Neuronal stem cell (in vitro differentiated cells): ENCODE measurements at places on chromosomes 5 and 9.

DNA sequence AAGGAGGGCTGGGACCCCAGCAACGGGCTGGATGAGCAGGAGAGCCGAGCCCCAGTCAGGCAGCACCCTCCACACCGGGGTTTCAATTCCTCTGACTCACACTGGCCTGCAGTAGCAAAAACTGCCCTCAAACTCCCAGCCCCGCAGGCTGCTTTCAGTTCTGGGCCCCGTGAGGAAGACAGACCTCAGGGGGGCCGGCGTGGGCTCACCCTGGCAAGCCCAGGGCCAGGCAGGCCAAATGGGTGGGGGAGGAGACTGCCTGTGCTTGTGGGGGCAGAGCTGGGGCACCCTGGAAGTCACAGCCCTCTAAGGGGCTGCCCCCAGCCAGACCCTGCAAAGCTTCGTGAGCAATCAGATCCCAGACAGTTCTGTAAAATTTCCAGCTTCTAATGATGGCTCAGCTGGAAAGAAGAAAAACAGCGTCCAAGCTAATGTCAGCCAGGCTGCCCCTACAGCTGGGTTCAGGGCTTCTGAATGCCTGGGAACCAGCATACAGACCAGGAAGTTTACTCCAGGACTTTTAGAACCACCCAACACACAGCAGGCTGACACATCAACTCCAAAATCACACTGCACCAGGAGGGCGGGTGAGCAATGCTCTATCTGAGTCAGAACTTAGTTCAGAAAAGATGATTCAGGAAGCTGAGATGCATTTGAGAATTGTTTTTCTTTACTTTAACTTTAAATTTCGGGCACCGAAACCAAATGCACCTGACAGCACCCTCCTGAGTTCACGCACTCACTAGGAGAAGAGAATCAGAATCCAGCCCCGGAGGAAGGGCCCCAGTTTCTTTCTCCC, 34.7 kb downstream of the LPCAT1 start:
- DNase-seq, result no peak
- H3K36me3 ChIP-seq, result peaks cover 45% of the 10 kb centered on the region
- H3K4me1 ChIP-seq, result no peaks in the 10 kb centered on the region
- H3K27me3 ChIP-seq, result no peaks in the 10 kb centered on the region
- no peak overlapping the region for H3K27ac ChIP-seq

DNA sequence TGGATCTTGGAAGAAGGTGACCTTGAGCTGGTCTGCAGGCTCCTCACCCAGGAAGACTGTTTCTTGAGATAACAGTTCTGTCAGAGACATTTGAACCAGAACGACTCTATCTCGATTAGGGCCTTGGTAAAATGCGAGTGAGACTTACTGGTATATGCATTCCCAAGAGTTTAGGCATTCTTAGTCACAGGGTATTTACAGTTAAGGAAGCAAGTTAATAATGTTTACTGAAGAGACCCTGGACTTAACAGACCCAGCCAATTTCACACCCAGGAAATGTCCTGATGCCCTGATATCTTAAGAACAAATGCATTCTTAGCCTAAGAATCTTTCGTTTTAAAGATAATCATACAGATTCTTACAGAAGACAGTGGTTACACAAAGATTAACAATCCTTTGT, 1867.2 kb upstream of the C9orf72 start:
- no peaks in the 10 kb centered on the region for H3K27me3 ChIP-seq
- no peaks in the 10 kb centered on the region for H3K36me3 ChIP-seq
- no peak overlapping the region for H3K4me3 ChIP-seq

DNA sequence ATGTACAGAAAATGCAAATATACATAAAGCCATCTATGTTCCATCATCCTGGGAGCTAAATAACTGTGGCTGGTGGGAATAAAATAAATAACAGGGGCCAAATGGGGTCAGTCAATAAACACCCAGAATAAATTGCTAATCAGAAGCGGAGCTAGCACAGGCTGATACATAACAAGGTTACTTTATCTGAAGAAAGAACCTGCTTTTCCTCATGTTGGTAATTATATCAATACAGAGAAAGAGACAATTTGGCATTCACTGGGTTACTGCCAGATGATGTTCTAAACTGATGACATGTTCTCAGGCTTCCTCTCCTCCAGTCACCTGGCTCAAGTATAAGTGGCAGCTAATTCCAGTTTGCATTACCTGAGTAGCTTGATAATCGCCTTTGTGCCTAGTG, 144.9 kb upstream of the CD180 start:
- H3K36me3 ChIP-seq, result no peaks in the 10 kb centered on the region
- H3K27me3 ChIP-seq, result no peaks in the 10 kb centered on the region
- H3K27ac ChIP-seq, result no peak overlapping the region
- DNase-seq, result no peak
- H3K4me3 ChIP-seq, result no peak overlapping the region

DNA sequence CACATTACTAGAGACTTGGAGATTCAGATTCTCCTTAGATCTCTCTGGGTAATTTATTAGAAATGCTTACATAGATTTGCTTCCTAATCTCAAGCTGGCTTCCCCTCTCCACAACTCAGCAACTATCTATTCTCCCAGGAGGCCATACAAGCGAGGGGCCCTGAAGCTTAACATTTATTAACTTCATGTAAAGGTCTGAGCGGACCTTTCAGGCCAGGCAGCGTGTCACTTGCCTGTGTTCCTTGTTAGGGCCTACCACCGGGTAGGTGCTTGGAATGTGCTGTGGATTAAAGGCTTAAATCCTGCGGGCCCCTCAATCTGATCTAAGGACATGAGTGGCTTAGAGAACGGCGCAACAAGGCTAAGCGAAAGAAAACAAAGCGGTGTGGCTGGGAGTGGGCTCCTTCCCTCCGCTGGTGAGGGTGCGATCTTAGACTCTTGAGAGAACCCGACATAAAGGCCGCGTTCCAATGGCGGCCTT, 712 bp upstream of the HSPA4 start:
- peak overlapping the region; percentile 100 for H3K27ac ChIP-seq
- no peaks in the 10 kb centered on the region for H3K36me3 ChIP-seq
- DNase-seq, result no peak
- H3K4me1 ChIP-seq, result no peaks in the 10 kb centered on the region

DNA sequence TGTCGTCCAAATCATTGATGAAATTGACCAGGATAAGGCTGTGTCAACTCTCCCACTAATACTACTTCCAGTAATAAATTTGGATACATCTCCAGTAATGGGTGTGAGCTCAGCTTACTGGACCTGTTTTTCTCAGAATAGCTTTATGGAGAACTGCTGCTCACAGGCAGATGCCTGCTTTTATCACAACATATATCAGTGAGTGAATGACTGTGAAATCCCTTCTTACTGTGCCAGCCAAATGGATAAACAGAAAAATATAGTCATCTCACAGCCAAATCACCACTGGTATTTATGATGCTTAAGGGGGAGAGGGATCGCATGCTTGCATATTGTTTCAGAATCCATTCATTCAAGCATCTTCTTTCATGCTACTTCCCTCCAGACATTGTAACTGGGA, 148.4 kb upstream of the PAPPA start:
- no peaks in the 10 kb centered on the region for H3K27me3 ChIP-seq
- no peak overlapping the region for H3K4me3 ChIP-seq
- no peak for DNase-seq
- no peak overlapping the region for H3K27ac ChIP-seq

- H3K27ac ChIP-seq, result no peak overlapping the region
- H3K4me1 ChIP-seq, result peaks cover 7% of the 10 kb centered on the region
- DNase-seq, result no peak
- no peaks in the 10 kb centered on the region for H3K36me3 ChIP-seq
- peaks cover 20% of the 10 kb centered on the region for H3K27me3 ChIP-seq
These were observed 1635.4 kb upstream of the C9orf72 start for GRCh38 chr9:29208670-29209069.

DNA sequence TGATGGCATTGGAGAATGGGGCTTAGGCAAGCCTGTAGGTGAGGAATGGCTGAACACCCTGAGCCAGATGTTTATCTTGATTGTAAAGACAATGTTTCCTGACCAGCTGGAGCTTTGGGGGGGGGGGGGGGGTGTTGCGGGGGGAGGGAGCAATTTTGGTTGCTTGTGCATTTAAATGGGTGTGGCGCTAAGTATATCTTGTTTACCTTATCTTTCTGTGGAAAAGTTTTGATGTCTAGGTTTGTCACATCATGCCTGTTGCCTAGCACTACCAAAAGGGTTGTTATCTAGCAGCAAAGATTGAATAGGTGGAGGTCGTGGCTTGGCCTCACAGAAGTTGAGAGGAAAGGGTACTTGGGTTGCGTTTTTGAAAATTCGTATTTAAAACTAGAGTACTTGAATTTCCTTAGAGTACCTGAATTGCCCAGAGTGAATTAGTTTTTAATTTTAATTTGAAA, 1.3 kb downstream of the SMAD5 start:
- H3K27ac ChIP-seq, result no peak overlapping the region
- no peaks in the 10 kb centered on the region for H3K27me3 ChIP-seq
- DNase-seq, result no peak
- no peaks in the 10 kb centered on the region for H3K36me3 ChIP-seq
- H3K4me3 ChIP-seq, result peak overlapping the region; percentile 93

DNA sequence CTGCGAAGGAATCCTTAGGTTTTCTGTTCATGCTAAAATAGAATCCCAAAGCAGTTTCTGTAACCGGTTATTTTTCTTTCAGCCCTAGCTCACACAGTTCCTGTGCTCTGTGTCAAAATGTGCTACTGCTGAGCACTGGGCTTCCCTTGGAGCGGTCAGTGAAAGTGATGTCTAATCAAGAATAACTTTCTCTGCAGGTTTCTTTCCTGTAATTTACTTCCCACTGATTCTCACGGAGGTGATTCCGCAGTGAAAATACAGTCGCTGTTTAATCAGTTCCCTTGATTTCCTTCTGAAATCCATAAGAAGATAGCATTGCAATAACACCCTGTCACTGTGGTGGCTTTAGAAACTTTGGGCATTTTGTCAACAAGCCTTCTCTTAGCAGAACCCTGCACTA, 112.0 kb upstream of the ISL1 start:
- no peak overlapping the region for H3K27ac ChIP-seq
- DNase-seq, result no peak
- no peak overlapping the region for H3K4me3 ChIP-seq
- no peaks in the 10 kb centered on the region for H3K27me3 ChIP-seq
- no peaks in the 10 kb centered on the region for H3K36me3 ChIP-seq

GRCh38 chr9:120882935-120883607, 6.1 kb upstream of the PHF19 start:
- H3K36me3 ChIP-seq, result no peaks in the 10 kb centered on the region
- no peak for DNase-seq
- H3K4me1 ChIP-seq, result no peaks in the 10 kb centered on the region
- no peak overlapping the region for H3K27ac ChIP-seq
- no peaks in the 10 kb centered on the region for H3K27me3 ChIP-seq

GRCh38 chr9:38359689-38360385, 32.7 kb upstream of the ALDH1B1 start:
- DNase-seq, result no peak
- no peak overlapping the region for H3K27ac ChIP-seq
- no peaks in the 10 kb centered on the region for H3K27me3 ChIP-seq
- H3K4me3 ChIP-seq, result no peak overlapping the region
- H3K4me1 ChIP-seq, result peaks cover 8% of the 10 kb centered on the region
- H3K36me3 ChIP-seq, result no peaks in the 10 kb centered on the region

DNA sequence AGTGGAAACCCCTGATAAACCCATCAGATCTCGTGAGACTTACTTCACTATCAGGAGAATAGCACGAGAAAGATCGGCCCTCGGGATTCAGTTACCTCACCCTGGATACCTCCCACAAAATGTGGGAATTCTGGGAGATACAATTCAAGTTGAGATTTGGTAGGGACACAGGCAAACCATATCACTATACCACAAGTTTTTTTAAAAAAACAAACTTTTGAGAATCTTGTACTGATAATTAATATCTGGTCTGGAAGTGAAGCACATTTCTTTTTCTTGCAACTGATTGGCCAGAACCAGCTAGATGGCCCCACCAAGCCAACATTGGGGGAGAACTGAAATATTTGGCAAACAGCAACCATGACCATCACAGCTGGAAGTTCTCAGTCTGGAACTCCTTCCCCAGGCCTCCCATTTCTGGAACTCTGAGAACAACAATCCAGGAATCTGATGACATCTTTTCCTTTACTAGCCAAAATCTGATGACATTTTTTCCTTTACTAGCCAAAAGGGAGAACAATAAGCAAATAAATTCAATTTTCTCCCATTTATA, 51.8 kb upstream of the CDKN2B start:
- no peaks in the 10 kb centered on the region for H3K4me1 ChIP-seq
- H3K4me3 ChIP-seq, result no peak overlapping the region
- H3K27ac ChIP-seq, result no peak overlapping the region

- H3K4me3 ChIP-seq, result no peak overlapping the region
- H3K27ac ChIP-seq, result no peak overlapping the region
- H3K27me3 ChIP-seq, result no peaks in the 10 kb centered on the region
- no peaks in the 10 kb centered on the region for H3K36me3 ChIP-seq
- H3K4me1 ChIP-seq, result peaks cover 3% of the 10 kb centered on the region
These were observed 432.3 kb upstream of the EDIL3 start for GRCh38 chr5:84816746-84817547.
